ENCODE measurements at places on chromosomes 16 and 17. TPM values are rescaled to one million over a fixed set of nuclear protein-coding genes. Genes with fewer than 3 reads are reported as not detected.

DNA sequence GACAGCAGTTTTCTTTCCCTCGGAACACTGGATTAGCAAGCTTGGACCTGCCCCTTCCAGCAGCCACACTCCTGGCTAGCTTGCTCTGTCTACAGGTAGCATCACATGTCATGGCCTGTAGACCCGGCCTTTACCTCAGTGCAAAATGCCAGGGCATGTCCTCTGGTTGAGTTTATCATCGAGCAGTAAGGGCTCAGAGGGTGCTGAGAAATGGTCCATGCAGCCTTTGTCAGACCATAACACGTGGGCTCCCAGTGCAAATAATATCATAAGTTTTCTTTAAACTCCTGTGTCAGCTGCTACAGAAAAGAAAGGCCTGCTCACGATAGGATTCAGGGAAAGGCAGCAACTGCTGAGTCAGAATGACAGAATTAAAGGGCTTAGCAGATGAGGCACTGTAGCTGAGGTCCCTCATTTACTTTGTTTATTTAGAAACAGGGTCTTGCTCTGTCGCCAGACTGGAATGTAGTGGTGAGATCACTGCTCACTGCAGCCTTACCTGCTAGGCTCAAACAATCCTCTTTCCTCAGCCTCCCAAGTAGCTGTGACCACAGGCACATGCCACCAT, 8.0 kb upstream of the GNA13 start:
- ATAC-seq = no peak

DNA sequence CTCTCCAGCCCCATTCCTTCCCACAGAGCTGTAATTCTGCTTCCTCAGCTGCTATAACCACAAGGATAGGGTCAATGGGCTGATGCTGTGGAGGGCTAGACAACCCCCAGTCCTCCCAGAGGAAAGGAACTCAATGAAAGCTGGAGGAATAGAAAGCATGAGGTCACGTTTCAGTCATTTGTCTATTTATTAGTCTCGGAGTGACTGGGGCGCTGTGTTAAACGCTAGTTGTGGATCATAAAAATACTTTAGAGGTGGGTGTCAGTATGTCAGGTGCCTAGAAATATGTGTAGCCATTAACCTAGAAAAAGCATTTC, 787 bp upstream of the CCL3L1 start:
- no peak for ATAC-seq

GRCh38 chr17:4100883-4101756, 41.7 kb downstream of the ZZEF1 start:
- ATAC-seq = no peak

DNA sequence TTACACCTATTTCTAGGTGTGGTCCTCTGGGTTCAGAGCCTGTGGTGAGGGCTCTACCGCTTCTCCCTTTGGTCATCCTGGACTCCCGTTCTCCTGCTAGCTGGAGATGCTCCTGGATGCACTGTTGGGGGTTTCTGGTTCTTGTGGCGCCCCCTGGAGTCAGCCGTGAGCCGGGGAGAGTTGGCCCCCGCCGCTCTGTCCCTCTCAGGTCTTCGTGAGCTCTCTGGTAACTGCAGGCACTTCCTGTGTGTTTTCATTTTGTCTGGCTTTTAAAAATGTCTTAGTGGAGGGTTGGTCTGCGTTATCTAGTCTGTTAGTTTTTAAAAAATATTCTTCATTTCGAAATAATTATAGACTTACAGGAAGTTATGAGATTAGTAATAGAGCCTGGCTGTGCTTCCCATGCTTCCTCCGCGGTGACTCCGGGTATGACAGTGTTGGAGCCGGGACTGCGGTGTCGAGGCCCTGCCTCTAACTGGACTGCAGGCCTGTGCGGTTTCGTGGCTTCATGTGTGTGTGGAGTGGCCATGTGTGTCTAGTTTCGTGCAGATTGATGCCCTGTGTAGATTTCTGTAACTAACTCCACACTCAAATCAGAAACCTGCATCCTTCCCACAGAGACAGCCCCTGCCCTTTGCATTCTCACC, 78.0 kb upstream of the ZNF750 start:
- no peak for ATAC-seq

Gene APOBR
- 1.6 TPM for total RNA-seq

- ATAC-seq = no peak
These were observed 2252.0 kb downstream of the TP53TG3F start for GRCh38 chr16:35711435-35711834.

Gene SLC22A31
- total RNA-seq = not detected

- ATAC-seq = no peak
These were observed 19.9 kb upstream of the OSGIN1 start for GRCh38 chr16:83932955-83933673.

DNA sequence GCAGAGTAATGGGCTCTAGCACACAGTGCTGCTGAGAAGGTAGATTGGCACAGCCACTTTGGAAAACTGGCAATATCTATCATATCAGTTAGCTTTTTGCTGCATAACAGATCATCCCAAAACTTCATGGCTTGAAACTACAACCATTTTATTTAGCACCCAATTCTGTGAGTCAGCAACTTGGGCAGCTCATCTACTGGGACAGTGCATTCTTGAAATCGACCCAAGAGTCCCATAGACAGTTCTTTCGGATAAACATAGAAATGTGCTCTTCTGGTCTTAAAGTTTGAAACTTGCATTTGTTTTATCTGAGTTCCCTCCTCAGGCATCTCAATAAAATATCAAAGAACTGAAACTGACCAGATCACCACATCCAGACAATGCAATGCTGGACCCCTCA, 76.7 kb downstream of the CEP112 start:
- no peak for ATAC-seq

Gene INCA1
- total RNA-seq = 3.8 TPM

DNA sequence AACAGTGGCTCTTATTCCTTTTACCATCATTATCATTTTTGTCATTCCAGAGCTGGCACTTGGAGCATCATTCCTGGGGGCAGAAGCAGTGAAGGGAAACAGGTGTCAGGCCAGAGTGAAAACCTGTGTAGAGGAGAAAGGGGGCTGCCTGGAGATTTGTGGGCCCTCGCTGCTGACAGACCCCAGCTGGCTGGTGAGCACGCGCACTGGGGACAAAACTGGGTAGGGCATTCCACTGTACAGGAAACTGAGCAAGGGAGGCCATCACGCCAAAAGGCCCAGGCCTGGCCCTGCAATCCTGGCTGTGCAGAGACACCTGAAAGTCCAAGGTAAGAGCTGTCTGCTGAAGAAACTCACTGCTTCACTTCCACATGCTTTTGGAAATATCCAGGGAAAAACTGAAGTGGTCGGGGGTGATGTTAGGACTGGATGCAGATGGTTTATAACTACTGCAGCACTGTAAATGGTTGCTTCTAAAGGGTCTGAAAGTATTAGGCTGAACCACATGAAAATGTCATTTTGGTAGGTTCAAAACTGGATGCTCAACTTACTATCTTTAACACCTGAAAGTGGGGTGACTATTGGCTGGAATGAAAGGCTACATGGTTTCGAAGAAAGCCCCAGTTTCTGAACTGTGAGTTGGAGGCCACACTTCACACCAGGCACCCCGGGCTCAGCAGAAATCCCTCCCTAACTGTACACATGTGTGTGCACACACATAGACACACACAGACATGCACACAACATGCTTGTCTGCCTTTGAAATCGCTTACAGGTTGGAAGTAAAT, 225.0 kb downstream of the C16orf78 start:
- ATAC-seq = no peak

Gene CORO7
- 18.2 TPM for total RNA-seq

DNA sequence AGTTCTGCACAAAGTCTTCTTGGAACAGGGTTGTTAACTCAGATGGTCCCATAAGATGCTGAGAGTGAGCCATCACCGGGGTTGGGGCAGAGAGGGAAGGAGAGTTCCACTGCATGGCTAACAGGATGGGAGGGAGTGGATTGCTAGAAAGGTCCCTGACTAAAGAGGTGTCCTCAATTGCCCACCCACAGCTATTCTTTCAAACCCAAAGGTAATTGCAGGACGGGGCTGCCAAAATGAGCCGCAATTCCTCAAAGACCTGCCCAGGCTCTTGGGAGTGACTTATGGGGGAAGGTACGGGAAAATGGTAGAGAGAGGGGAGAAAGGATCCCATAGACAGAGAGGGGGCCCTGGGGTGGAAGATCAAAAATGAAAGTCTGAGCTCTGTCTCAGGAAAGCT, 60.4 kb downstream of the DYNLRB2 start:
- ATAC-seq = no peak

DNA sequence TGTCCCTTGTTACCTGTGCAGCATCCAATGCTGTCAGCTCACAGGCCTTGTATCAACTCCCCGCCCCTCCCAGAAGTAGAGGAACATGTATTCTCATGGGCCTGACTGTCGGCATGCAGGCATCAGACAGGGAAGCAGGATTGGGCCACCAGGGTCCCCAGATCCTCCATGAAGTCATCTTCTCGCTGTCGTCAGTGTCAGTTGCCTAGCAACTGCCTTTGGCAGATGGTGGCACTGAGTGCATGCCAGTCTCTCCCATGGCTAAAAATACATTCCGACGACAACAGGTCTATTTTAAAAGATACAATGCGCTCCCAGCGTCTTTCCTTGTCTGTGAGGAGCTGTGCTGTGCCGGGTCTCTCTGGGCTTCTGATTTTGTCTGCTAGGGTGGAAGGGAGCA, 36.8 kb upstream of the CES5A start:
- ATAC-seq = no peak

Gene EME2
- 4.6 TPM for total RNA-seq

DNA sequence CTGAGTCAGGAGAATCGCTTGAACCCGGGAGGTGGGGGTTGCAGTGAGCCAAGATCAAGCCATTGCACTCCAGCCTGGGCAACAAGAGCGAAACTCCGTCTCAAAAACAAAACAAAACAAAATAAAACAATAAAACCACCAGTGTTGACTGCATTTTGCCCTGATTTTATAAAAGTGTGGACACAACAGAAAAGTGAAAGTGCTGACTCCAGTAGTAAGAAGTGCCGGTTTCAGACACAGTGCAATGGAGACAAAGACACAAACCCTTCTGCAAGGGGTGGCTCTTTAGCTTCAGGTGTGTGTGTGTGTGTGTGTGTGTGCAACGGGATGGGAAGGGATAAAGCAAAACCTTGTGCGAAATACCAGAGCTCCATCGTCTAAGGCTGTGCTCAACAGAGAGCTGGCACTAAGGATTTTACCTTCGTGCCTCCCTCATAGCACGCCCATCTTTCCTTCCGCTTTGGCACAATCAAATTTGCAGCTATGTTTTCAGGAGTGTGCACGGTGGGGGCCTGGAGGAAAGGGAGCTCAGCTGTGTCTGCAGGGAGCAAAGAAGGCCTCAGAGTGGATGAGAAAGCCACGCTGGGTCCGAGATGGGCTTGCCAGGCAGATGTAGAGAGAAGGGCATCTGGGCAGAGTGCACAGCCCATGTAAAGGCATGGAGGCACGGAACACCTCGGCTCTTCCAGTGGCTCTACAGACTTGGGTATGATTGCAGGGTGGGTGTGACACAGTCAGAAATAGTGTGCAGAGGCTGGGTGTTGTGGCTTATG, 15.5 kb downstream of the MXRA7 start:
- no peak for ATAC-seq

- no peak for ATAC-seq
These were observed 3.1 kb upstream of the FAM117A start for GRCh38 chr17:49766918-49767530.

DNA sequence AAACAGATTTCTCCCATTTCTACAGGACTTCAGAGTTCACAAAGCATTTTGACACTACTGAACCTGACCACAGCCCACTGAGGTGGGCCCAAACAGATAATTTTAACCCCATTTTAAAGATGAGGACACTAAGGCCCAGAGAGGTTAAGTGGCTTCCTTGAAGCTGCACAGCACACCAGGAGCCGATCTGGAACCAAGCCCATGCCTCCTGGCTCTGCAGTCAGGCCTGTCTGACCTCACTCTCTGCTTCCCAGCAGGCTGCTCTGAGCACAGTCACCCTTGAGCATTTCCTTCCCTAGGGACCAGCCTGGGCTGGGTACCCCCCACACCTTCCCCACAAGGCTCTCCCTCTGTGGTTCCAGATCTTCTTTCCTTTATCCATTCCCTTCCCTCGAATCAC, 252.2 kb downstream of the ENGASE start:
- ATAC-seq = no peak

Data from gastroesophageal sphincter (tissue), 4 donors.